ENCODE measurements at places on chromosomes 6 and 20.

GRCh38 chr6:88376768-88377387, 210.7 kb upstream of the CNR1 start:
- no peak for DNase-seq

DNA sequence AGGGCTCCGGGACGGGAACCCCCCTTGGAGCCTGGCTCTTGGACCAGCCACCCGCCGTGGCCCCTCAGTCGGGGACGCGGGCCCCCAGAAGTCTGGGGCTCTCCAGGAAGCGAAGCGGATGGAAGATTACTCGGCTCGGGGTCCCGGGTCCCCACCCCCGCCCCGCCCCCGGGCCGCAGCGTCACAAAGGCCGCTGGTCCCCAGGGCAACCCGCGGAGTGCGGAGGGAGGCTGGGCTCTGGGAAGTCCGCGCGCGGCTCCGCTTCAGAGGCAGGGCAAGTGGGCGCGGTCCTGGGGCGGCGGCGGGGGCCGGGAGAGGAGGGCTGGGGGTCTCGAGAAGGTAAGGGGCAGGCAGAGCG, at the start of gene FNDC11:
TSS of gene FNDC11 (plus strand) at position 227 of the 358 bp plus-strand sequence. CDS start 1,505 bp downstream, outside the sequence.
- no peak for DNase-seq

GRCh38 chr6:14384175-14384949, 266.8 kb downstream of the CD83 start:
- no peak for DNase-seq

GRCh38 chr6:77587963-77588362, 64.9 kb upstream of the MEI4 start:
- no peak for DNase-seq

DNA sequence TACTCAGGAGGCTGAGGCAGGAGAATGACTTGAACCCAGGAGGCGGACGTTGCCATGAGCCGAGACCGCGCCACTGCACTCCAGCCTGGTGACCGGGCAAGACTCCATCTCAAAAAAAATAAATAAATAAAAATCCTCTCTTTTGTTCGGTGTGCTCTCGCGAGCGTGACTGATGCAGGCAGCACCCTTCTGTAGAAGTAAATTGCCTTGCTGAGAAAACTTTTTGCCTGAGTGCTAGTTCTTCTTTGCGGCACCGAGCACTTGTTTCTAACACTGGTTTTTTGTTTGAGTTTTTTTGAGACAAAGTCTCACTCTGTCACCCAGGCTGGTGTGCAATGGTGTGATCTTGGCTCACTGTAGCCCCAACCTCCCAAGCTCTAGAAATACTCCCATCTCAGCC, 30.5 kb downstream of the PLN start:
- no peak for DNase-seq

- DNase-seq = no peak
Measured at GRCh38 chr6:166942393-166943168, 13.8 kb downstream of the RNASET2 start.

DNA sequence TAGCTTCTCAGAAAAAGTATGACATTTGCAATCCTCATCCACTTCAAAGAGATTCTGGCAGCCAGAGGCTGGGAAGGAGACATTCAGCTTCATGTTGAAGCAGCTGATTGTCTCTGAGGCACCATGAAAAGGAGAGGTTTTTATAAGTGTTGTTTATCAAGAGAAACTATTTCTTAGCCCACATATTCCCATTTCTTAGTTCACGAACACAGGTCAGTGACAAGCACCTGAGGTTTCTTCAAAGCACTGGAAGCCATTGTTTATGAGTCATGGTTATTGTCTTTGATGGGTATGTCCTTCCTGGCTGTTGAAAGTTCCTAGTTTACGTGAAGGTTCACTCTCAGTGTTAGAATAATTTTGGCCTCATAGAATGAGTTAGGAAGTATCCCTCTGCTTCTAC, 3.0 kb upstream of the DDX43 start:
- no peak for DNase-seq

- no peak for DNase-seq
Measured at GRCh38 chr6:41996997-41997396, 53.3 kb upstream of the TAF8 start.

DNA sequence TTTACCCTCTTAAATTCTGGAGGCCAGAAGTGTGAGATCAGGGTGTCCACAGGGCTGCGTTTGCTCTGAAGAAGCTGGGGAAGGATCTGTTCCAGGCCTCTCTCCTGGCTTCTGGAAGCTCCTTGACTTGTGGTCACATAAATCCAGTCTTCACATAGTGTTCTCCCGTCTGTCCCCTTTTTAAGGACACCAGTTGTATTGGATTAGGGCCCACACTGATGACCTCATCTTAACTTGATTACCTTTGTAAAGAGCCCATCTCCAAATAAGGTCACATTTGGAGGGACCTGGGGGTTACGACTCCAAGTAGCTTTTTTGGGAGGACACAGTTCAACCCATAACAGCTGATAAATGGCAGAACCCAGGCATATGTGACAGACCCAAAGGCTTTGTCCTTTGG, 20.0 kb upstream of the WFDC2 start:
- no peak for DNase-seq

DNA sequence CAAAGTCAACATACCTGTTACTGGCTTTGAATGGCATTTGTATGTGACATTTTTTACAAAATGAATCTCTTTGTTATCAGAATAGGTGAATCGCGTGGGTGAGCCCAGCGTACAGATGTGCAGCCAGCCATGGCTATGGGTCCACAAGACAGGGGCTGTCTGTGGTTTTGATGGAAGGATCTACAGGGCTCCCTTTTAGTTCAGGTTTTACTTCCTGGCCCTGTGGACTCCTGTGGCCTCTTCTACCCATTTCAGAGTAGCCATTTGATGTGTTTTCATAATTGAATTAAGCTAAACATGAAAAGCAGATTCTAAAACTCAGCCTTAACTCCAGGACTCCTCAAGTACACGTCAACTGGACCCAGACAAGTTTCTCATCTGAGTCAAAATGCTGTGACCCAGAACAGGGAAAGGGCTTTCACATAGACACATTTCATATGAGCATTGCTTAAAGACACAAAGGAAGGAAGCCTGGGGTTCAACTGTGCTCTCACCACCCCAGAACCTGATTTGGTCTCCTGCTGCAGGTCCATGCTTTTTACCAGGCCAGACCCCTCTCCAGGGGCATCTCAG, 105.3 kb upstream of the NAA20 start:
- DNase-seq = no peak

GRCh38 chr20:35539756-35540212, 2.1 kb upstream of the ERGIC3 start:
- DNase-seq = no peak

GRCh38 chr20:673603-674001, 2.0 kb downstream of the SCRT2 start:
- DNase-seq = no peak

- no peak for DNase-seq
Measured at GRCh38 chr20:10654630-10655029, 19.2 kb downstream of the JAG1 start.

- no peak for DNase-seq
Measured at GRCh38 chr6:3806169-3806922, 42.8 kb upstream of the FAM50B start.

- no peak for DNase-seq
Measured at GRCh38 chr6:29917857-29918256, 24.5 kb upstream of the HLA-A start.

- DNase-seq = no peak
Measured at GRCh38 chr6:429515-430121, 38.1 kb downstream of the IRF4 start.

GRCh38 chr6:43870660-43871061, 100.7 kb downstream of the VEGFA start:
- no peak for DNase-seq

GRCh38 chr6:53593001-53593488, 48.1 kb upstream of the GCLC start:
- DNase-seq = no peak

- no peak for DNase-seq
Measured at GRCh38 chr6:101851911-101852310, 458.4 kb downstream of the GRIK2 start.

DNA sequence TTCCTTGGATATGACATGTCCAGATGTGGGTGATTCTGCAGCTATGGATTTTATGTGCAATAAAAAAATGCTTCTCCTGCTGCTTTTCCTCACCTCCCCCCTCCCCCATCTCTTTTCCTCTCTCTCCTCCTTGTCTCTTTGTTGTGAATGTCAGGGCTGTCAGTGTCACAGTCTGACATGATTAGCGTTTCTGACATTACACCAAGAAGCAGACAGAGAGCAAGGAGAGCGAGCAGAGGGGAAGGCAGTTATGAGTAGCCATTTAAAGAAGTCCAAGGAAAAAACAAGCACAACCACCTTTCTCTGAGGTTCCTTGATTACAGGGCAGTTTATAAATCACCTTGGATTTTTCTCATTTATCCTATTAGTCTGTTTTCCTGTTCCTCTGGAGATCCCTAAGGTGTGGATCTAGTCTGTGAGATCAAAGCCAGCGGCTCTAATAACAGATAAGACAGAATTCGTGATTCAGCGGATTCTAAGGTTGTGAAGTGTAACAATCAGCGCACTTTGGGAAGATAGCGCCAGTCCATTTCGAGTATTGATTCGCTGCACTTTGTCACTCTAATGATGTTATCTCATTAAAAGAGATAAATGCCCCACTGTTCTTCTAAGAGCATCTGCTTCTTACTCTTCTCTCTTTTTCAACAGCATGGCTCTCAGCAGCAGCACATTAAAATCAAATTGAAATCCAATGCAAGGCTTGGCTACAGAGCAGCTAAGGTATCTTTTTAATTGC, 101.4 kb downstream of the BACH2 start:
- DNase-seq = no peak

DNA sequence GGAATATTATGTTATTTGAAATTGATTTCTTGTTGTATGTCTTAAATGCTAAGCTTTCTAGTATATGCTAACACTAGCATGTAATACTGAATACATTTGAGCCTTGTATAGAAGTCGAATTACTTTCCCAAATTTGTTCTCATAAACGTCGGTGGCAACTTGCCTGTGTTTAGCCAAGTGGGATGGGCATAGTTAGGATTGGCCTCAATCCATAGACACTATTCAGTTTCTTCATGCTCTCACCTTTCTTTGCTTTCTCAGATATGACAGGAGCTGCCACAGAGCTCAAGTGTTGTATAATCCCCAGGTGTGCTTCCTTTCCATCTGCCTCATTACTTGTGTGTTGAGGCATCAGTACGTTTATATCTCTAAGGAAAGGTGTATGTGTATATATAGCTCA, 19.3 kb downstream of the ZNF334 start:
- no peak for DNase-seq

GRCh38 chr6:76347539-76347938, 275.1 kb upstream of the IMPG1 start:
- DNase-seq = no peak

GRCh38 chr6:75546381-75546780, 52.8 kb upstream of the FILIP1 start:
- no peak for DNase-seq

- no peak for DNase-seq
Measured at GRCh38 chr20:59730722-59731121, 126.4 kb downstream of the PHACTR3 start.

DNA sequence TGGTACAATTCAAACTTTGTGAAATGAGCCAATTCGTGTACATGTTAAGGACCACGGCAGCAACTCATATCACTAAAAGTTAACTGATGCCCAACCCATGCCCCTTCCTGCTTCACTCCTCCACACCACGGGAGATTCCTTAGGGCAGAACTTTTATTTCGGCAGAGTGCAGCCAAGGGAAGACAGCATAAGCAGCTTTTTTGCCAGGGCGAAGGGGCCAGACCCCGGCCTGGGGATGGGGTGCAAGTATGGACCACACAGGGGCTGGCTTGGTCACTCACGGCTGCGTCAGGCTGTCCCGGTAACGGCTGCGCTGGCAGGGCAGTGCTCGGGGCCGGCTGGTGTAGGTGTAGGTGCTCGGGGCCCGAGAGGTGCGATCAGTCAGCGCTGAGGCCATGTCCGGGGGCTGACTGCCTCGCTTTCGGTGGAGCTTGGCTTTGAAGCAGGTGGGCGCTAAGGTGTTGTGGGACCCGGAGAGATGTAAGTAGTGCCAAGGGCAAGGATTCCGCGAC, 792 bp downstream of the RSPH3 start:
- DNase-seq = no peak

DNA sequence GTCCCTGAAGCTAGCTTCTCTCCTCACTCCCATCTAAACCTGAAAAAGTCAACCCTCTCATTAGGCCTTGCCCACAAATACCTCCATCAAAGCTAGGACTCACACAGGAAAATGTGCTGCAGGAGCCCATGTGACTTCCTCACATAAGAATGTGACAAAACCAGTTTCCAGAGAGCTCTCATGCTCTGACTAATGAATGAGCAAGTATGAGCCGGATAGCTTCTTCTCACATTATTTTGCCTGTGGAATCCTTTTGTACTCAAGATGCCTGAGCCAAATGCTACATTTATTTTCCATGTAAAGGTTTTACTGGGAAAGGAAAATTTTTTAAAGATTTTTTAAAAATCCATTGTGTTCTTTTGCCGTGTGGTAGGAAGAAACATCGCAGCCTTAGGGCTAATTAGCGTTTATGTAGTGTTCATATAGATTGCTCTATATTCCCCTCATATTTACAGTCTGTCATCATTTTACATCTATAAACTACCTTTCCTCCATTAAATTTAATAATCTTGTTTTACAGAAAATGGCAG, 68.6 kb upstream of the CCN6 start:
- DNase-seq = no peak

DNA sequence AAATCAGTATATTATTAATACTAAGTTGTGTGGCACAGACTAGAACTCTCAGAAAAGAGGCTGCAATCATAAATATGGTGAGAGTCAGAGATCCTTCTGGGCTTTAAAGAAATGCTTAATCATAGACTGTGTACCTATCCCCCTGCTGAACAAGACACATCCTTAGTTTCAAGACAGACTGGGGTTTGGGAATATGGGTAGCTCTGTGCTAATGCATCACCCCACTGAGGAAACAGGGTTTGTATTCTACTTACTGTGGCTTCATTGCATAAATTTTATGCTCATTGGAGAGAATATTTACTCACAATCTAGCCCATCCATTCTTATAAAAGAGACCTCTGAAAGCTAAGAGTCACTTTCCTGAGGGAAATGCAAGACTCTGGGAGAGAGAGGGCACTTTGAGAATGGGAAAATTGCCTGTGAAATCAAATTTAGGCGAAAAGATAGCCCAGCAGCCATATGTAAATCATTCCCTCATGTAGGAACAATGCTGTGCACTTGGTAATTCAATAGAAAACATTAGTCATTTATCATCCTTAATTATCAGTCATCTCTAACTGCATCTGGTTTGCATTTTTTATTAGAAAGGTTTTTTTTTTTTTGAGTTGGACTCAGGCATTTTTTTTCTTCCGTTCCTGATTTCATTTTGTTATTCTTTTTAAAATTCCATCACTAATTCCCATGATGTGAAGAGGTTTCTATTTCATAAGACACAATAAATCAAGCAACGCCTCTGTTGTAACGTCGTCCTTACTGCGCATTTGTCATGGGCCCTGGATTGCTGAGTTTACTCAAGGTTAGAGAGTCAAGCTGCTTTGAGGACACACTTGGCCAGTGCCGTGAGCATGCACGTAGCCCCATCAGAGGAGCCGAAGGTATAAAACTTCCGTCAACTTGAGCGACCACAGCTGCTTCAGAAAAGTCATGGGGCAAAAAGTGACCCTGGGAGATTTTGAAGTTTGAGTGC, 91.8 kb downstream of the TRMT11 start:
- DNase-seq = no peak

- no peak for DNase-seq
Measured at GRCh38 chr6:46687619-46688097, at the start of gene TDRD6. TDRD6 (plus strand) TSS chr6:46687885; CDS start chr6:46688129, 244 bp downstream.

Measured in frontal cortex (tissue), 4 donors.